ENCODE measurements at places on chromosomes 1 and 21.
A peak's percentile ranks its signal among the peaks of the same experiment; 100 is the strongest.

- DNase-seq = no peak
Observed at GRCh38 chr1:8409606-8410005, 91.7 kb downstream of the SLC45A1 start.

DNA sequence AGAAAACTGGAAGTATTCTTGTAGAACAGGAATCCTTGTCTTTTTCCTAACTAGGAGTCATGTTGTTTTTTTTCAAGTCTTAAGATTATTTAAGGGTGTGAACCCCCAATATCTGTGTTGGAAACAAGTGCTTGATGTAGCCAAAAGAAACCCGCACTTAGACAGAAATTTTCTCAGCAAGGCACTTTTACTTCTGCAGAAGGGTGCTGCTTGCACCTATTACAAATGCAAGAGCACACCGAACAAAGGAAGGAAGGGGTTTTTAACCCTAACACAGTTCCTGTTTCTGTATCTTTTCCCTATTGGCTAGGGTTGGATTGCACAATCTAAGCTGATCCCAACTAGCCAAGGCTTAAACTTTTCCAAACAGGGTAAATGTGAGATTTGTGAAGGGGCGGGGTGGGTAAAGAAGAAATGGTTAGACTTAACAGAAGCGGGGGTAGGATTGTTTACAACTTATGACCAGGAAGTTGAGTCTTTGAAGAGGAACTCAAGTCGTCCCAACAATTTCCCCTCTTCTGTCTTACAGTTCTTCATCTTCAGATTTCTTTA is 75.1 kb downstream of the ZFYVE9 start:
- no peak for DNase-seq

- peak; percentile 38 for DNase-seq
Observed at GRCh38 chr1:115182012-115182715, 92.9 kb upstream of the TSPAN2 start.

- no peak for DNase-seq
Observed at GRCh38 chr1:18479454-18479853, 1.3 kb upstream of the KLHDC7A start.

GRCh38 chr1:88741413-88741812 is 57.3 kb downstream of the PKN2 start:
- peak; percentile 56 for DNase-seq

GRCh38 chr1:32275424-32275823 is 16.5 kb upstream of the HDAC1 start:
- no peak for DNase-seq

GRCh38 chr1:208100906-208101305 is 143.3 kb downstream of the PLXNA2 start:
- DNase-seq = no peak
